ENCODE measurements at places on chromosomes 7 and 10.

GRCh38 chr7:17041324-17041723, 159.5 kb upstream of the AGR3 start:
- H3K27ac ChIP-seq: peak overlapping the region; percentile 94
- no peaks in the 10 kb centered on the region for H3K36me3 ChIP-seq
- H3K4me1 ChIP-seq: peaks cover 77% of the 10 kb centered on the region

DNA sequence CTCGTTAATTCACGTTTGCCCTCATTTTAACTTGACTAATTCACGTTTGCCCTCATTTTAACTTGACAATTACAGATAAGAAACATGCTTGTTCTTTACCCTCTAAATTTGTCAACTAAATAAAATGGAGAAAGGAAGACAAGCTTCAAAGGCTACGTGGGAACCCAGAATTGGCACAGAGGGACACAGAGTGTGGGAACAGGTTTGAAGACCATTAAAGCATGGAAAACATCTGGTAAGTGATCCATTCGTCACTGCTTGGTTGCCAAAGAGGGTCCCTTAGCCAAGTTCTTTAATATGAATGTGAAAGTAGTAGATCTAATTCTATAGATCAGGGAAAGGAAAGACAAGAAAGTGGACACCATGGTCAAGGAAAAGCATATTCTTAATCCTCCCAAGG, 57.2 kb downstream of the ITIH5 start:
- H3K4me1 ChIP-seq: no peaks in the 10 kb centered on the region
- DNase-seq: no peak
- H3K4me3 ChIP-seq: no peak overlapping the region
- no peaks in the 10 kb centered on the region for H3K27me3 ChIP-seq

DNA sequence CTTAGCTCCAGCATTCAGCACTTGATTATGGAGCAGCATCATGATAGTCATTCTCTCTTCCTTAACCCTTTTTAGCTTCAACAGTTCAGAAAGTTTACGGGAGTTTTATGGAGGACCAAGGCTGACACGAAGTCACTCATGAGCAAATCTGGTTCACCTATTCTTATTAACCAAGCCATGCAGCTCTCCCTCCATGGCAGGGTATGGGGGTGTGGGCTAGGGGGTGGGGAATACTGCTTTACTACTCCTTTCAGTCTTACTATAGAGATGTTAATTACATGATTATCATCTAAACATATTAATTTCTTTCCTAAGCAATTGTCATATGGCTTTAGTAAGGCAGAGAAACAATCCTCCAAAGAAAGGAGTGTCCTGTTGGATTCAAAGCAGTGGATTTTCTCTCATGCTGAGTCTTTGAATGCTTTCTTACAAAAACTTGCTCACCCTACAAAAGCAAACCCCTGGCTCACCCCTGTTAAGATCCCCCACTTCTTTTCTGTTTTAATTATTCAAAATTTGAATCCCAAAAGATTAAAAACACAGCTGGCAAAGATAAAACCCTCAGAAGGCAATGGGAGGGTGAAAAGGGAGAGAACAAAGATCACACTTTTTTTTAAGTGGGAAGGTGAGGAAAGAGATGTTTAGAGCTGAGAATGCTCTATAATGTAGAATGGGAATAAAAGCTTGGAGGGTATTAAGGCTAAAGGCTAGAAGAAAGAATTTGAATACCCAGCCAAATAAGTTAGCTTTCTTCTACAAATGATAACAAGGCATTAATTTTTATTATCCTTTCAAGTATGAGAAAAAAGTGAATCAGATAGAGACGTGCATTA, 46.4 kb upstream of the SEMA3E start:
- H3K4me3 ChIP-seq: no peak overlapping the region
- no peaks in the 10 kb centered on the region for H3K27me3 ChIP-seq
- no peaks in the 10 kb centered on the region for H3K4me1 ChIP-seq
- H3K36me3 ChIP-seq: no peaks in the 10 kb centered on the region
- DNase-seq: no peak
- no peak overlapping the region for H3K27ac ChIP-seq

- no peaks in the 10 kb centered on the region for H3K27me3 ChIP-seq
- no peaks in the 10 kb centered on the region for H3K4me1 ChIP-seq
- no peak for DNase-seq
- H3K4me3 ChIP-seq: no peak overlapping the region
- H3K27ac ChIP-seq: no peak overlapping the region
- H3K36me3 ChIP-seq: no peaks in the 10 kb centered on the region
Observed at GRCh38 chr10:86203162-86203905, 163.3 kb downstream of the GRID1 start.

DNA sequence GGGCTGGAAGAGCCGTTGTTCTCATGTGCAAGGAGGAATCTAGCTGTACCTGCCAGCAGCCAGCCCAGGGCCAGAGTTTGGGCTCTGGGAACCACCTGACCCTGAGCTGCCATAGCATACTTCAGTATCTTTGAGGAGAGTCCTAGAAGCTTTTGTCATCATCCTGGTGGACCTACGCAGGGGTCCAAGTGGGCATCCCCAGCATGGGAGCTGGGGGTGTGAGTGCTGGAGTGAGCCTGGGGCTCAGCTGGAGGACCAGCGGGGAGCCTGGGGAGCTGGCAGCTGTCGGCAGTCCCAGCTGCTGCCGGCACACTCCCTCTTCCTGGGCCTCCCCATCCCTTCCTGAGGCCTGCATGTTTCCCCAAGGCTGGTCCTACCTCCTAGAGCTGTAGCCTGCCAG, 32.5 kb downstream of the C10orf105 start:
- H3K4me3 ChIP-seq: no peak overlapping the region
- H3K27ac ChIP-seq: no peak overlapping the region
- no peaks in the 10 kb centered on the region for H3K36me3 ChIP-seq
- peaks cover 10% of the 10 kb centered on the region for H3K4me1 ChIP-seq
- no peak for DNase-seq

GRCh38 chr7:134612197-134612596, 34.5 kb upstream of the BPGM start:
- no peak overlapping the region for H3K4me3 ChIP-seq
- no peaks in the 10 kb centered on the region for H3K36me3 ChIP-seq
- H3K27me3 ChIP-seq: no peaks in the 10 kb centered on the region

DNA sequence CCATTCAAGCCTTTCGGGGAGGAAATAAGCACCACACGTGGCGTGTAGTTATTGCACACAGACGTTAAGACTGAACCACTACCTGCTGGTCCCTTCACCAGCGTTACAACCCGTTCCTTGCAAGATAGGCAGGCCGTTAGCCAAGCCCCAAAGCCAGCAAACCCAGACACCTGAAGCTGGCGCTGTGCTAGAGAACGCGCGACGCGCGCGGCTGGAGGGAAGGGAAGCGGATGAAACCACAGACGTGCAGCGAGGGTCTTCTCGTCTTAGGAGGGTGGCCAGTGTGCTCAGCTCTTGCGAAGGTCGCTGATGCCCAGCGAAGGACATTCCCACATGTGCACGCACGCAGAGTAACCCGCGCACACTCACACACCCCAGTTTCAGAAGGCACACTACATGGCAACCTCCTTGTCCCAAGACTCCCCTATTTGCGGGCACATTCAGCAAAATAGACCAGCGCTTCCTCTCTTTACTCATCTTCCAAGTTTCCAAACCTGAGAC, 980 bp downstream of the TMEM26 start:
- H3K27me3 ChIP-seq: peaks cover 43% of the 10 kb centered on the region
- no peak for DNase-seq
- H3K36me3 ChIP-seq: no peaks in the 10 kb centered on the region
- H3K4me3 ChIP-seq: peak overlapping the region; percentile 59

GRCh38 chr7:103702454-103702853, 256.4 kb upstream of the SLC26A5 start:
- H3K36me3 ChIP-seq: no peaks in the 10 kb centered on the region
- H3K27ac ChIP-seq: no peak overlapping the region
- H3K4me1 ChIP-seq: no peaks in the 10 kb centered on the region
- no peak for DNase-seq
- no peaks in the 10 kb centered on the region for H3K27me3 ChIP-seq

DNA sequence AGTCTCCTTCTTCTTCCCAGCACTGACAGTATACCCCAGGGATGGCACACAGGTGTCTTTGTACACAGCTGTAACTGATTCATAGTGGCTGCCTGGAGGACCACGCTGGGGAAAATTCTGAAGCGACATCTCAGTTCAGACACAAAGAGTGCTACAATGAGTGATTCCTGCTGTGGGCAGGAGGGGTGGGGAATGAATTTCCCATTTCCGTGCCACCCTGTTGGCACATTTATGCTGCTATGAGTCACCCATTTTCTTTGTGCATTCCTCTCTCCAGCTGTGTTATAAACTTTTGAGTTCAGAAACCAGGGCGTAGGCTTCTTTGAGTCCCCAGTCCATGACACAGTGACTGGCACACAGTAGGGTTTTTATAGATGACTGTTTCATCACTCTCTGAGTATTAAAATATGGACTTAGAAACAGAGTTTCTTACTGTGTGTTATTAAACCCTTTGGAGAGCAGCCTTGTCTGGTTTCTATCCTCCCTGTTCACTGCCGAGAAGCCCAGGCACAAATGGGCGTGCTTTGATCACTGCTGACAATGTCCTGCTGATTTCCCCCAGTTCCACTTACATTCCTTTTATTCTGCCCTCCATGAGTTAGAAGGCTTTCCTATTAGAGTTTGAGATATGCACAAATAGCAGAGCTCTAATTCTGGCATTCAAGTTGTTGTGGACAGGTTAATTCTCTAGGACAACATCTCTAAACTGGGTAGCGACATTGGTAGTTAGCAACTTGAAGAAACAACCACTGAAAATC, 24.0 kb upstream of the NPS start:
- no peaks in the 10 kb centered on the region for H3K4me1 ChIP-seq
- H3K27me3 ChIP-seq: no peaks in the 10 kb centered on the region
- H3K36me3 ChIP-seq: no peaks in the 10 kb centered on the region
- DNase-seq: no peak
- no peak overlapping the region for H3K27ac ChIP-seq

- no peaks in the 10 kb centered on the region for H3K36me3 ChIP-seq
- no peak overlapping the region for H3K4me3 ChIP-seq
- no peaks in the 10 kb centered on the region for H3K4me1 ChIP-seq
- H3K27ac ChIP-seq: no peak overlapping the region
- no peaks in the 10 kb centered on the region for H3K27me3 ChIP-seq
- no peak for DNase-seq
Observed at GRCh38 chr7:157645539-157645938, 308.7 kb downstream of the DNAJB6 start.

DNA sequence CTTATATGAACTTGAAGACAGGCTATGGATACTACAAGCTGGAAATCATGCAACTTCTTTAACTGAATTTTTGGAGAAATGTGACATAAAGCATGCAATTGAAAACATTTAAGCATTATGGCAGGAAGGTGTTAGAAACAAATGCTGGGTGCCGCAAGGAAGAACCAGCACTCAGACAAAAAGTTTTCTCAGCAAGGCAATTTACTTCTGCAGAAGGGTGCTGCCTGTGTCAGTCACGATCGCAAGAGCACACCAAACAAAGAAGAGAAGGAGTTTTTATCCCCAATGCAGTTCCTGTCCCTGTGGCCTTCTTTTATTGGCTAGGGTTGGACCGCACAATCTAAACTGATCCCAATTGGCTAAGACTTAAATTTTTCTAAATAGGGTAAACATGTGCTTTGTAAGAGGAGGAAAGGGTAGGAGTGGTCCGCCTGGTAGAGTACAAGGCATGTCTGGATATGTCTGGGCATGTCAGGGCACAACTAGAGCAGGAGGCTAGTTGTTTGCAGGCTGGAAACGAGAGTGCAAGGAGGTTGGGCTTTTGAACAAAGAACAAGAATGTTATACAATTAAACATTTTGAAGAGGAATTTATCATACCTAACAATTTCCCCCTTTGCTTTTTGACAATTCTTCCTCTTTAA, 109.6 kb upstream of the FAM3C start:
- no peaks in the 10 kb centered on the region for H3K4me1 ChIP-seq
- no peak overlapping the region for H3K4me3 ChIP-seq
- no peaks in the 10 kb centered on the region for H3K36me3 ChIP-seq
- DNase-seq: no peak
- no peaks in the 10 kb centered on the region for H3K27me3 ChIP-seq

- no peaks in the 10 kb centered on the region for H3K27me3 ChIP-seq
- H3K4me3 ChIP-seq: no peak overlapping the region
- H3K4me1 ChIP-seq: no peaks in the 10 kb centered on the region
- peaks cover 36% of the 10 kb centered on the region for H3K36me3 ChIP-seq
- no peak overlapping the region for H3K27ac ChIP-seq
Observed at GRCh38 chr10:109861081-109861480, 62.2 kb downstream of the XPNPEP1 start.

DNA sequence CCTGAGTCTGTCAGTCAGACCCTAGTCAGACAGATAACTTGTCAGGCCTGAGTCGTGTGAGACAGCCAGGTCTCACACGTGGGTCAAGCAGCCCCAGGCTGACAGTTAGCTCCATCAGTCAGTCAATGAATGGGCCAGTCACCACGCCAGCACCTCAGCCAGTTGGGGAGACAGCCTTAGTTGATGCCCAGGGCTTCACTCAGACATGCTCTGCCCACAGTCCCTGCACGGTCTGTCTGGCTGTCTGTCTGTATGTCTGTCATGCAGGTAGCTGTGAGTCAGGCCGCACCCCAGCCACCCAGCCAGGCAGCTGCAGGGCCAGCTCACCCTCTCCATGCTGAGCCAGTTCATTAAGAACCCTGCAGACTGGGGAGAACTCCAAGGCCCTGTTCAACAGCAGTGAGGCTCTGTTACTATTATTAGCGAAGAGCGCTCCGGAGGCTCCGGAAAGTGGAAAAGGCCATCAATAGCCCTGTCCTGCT, 141.1 kb upstream of the PCBD1 start:
- DNase-seq: no peak
- no peaks in the 10 kb centered on the region for H3K36me3 ChIP-seq
- H3K27me3 ChIP-seq: no peaks in the 10 kb centered on the region
- no peak overlapping the region for H3K27ac ChIP-seq

- peaks cover 14% of the 10 kb centered on the region for H3K4me1 ChIP-seq
- no peak overlapping the region for H3K27ac ChIP-seq
- H3K36me3 ChIP-seq: peaks cover 25% of the 10 kb centered on the region
- peak; percentile 13 for DNase-seq
Observed at GRCh38 chr7:26375726-26376174, 84.1 kb downstream of the SNX10 start.

- H3K27me3 ChIP-seq: no peaks in the 10 kb centered on the region
- H3K4me1 ChIP-seq: no peaks in the 10 kb centered on the region
- no peak overlapping the region for H3K27ac ChIP-seq
- no peaks in the 10 kb centered on the region for H3K36me3 ChIP-seq
- DNase-seq: no peak
Observed at GRCh38 chr10:104208730-104209129, 23.4 kb downstream of the CFAP43 start.

- no peak overlapping the region for H3K27ac ChIP-seq
- no peak overlapping the region for H3K4me3 ChIP-seq
- H3K27me3 ChIP-seq: peaks cover 87% of the 10 kb centered on the region
Observed at GRCh38 chr10:101133489-101134298, 2.6 kb downstream of the TLX1 start.

DNA sequence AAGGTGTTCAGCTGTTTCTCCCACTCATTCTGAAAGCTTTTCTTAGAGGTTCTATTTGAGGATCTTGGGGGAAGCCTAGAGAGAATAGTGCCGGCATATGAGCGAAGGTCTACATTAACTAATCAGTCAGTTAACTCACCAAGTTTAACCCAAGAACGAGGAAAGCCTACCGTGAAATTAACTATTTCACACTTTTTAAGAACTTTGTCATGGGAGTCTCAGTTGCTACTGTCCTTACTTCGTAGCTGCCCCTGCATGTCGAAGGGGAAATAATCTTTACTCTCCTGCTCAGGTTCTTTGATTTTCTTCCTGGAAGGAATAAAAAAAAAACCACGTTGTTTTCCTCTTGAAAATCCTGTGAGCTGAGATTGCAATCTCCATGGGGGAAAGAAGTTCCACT, 115.1 kb downstream of the FRMD4A start:
- no peaks in the 10 kb centered on the region for H3K4me1 ChIP-seq
- no peak overlapping the region for H3K4me3 ChIP-seq

- H3K27me3 ChIP-seq: no peaks in the 10 kb centered on the region
- DNase-seq: no peak
- H3K4me1 ChIP-seq: peaks cover 80% of the 10 kb centered on the region
- H3K4me3 ChIP-seq: no peak overlapping the region
- peaks cover 29% of the 10 kb centered on the region for H3K36me3 ChIP-seq
- peak overlapping the region; percentile 80 for H3K27ac ChIP-seq
Observed at GRCh38 chr7:50335230-50335794, 30.8 kb downstream of the IKZF1 start.

Data from CD14-positive monocyte (primary cell).